H7 (cell line): ENCODE measurements at places on chromosomes 13 and 19. TPM values are rescaled to one million over a fixed set of nuclear protein-coding genes. Genes with fewer than 3 reads are reported as not detected.

DNA sequence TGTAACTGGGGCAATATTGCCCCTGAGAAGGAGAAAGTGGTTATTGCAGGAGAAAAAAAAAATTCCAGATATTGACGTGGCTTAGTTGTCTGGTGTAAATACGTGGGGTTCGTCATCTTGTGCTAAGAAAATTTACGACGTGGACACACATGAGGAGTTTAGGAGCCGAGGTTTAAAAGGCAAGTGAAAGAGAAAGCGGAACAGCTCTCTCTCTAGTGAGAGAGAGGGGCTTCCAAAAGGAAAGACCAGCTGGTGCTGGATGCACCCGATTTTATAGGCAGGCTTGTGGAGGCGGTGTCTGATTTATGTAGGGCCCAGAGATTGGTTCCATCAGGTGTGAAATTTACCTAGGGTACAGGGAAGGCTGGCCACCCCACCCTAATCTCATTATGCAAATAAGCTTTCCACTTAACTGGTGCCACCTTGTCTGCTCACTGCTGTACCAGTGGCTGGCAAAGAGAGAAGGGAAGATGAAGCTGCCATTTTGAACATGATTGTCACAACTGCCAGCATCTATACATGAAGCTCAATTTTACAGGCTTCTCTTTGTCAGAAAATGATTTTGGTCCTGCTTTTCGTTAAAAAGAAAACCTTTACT is 845.1 kb downstream of the DACH1 start:
- no peak for DNase-seq

DNA sequence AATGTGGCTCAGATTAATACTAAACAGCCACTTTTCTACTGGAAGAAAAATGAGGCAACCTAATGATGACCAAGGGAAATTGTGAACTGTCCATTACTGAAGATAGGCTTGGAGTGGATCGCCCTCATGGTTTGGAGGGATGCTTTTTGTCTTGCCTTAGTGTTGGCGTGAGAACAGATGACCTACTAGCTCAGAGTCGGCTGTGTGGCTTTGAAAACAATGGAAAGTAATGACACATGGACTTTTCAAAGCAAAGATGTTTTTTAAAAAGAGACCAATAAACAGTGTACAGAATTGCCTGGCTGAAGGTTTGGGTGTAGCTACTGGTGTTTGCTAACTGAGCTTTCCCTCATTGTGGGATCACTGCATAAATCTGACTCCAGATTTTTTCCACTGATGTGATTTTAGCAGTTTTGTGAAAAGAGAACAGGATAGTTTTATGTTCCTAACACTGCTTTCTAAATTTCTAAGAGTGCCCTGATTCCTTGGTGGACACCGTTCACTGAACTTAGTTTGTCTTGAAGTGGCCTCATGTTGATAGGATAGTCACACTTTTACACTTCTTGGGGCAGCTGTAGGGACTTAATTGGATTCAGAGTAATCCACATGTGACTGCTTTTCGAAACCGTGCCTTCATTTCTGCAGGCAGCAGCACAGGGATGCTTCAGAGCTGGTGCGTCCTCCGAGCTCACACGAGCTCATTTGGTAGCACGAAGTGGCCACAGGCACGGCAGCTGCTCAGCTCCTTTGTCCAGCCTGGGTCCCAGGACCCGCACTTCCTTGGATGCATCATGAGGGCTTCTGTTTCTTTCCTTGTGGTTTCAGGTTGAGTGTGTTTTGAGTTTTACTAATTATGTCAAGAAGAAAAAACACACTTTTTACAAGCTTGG is 4.3 kb downstream of the CEBPG start:
- DNase-seq: no peak

- peak; percentile 2 for DNase-seq
Measured at GRCh38 chr13:61255040-61255796, 160.4 kb downstream of the PCDH20 start.

GRCh38 chr19:39046037-39046821 is 13.9 kb upstream of the FBXO27 start:
- DNase-seq: no peak

GRCh38 chr13:37456506-37456905 is 142.1 kb downstream of the POSTN start:
- DNase-seq: no peak

DNA sequence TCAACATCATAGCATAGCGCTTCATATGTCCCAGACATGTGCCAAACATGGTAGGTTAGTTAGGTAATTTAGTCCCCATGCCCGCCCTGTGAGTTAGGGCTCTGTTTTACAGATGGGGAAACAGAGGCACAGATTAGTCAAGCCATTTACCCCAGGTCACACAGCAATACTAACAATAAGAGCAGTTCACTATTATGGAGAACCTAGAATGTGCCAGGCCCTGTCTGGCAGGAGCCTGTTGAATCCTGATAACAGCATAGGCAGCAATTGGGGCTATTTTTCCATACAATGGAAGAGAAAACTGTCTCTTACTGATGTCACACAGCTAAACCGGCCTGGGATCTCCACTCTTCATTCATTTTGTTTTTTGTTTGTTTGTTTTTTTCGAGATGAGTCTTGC is 6.5 kb upstream of the PPP1R37 start:
- no peak for DNase-seq

DNA sequence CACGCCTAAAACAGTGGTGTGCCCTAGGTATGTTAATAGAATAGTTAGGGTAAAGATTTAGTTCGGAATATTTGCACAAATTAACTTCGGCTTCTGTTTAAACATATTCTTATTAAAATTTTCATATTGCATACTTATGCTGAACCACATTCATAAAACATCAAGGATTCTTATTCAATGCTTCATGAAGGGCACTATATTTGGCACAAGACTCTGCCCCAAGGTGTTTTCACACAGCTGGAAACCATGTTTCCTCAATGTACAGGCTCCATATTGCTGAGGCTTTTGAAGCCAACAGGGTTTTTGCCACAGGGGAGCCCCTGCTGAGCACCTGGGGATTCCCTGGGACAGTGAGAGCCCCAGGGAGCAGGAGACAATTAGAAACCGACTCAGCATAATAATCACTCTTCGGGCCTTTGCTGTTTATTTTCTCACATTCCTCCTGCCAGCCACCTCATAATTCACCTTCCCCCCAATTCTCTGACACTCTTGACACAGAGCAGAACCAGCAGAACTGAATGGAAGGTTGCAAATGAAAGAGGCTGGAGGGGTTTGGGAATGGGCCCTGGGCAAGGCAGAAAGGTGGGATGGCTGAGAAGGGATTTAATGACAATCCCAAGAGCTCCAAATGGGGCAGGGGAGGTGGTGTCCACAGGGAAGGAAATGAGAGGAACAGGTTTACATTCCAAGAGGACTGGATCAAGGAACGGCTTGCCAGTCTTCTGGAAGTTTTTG is 72.3 kb upstream of the POMP start:
- peak; percentile 49 for DNase-seq

DNA sequence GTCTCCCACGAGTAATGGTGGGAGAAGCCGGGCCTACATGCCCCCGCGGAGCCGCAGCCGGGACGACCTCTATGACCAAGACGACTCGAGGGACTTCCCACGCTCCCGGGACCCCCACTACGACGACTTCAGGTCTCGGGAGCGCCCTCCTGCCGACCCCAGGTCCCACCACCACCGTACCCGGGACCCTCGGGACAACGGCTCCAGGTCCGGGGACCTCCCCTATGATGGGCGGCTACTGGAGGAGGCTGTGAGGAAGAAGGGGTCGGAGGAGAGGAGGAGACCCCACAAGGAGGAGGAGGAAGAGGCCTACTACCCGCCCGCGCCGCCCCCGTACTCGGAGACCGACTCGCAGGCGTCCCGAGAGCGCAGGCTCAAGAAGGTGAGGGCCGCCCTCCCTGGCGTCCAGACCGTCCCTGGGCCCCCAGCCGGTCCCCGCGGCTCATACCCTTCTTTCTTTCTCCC is 1.4 kb upstream of the USF2 start:
- peak; percentile 81 for DNase-seq

DNA sequence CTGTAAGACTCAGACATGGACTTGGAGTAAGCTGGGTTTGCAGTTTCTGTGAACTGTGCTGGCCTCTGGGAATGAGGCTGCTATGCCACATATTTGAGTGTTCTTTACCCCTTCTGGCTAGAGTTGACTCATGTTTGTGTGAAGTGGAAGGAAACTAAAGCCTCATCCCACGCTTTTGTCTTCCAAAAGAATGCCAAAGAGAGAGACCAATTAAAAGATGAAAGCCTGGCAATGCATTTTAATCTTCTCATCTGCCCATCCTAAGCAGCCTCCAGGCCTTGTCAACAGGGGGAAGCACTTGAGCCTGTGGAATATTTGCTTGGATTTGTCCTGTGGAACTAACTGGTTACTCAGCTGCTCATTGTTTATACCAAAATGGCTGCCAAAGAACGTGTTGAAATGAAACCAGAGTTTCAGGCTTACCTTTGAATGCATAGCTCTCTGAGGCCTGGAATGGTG is 49.1 kb downstream of the LMO7 start:
- DNase-seq: no peak

DNA sequence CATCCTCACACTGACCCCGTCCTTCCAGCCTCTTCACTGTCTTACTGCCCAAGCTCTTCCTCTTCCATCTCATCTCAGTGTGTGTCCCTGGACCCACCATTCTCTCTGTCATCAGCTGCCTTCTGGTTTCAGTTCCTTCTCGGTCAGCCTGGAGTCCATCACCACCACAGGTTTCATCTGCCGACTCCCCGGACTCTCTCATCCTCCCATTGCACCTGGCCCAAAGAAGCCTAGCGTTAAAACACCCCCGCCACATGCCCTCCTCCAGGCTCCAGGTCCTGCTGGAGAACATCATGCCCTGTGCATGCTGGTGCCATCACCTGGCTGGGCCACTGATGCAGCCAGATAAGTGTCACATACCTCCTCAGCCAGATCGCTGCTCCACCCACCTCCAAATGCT is 122.1 kb upstream of the GPR12 start:
- no peak for DNase-seq

GRCh38 chr19:3612330-3612729 is 5.7 kb upstream of the TBXA2R start:
- DNase-seq: no peak

DNA sequence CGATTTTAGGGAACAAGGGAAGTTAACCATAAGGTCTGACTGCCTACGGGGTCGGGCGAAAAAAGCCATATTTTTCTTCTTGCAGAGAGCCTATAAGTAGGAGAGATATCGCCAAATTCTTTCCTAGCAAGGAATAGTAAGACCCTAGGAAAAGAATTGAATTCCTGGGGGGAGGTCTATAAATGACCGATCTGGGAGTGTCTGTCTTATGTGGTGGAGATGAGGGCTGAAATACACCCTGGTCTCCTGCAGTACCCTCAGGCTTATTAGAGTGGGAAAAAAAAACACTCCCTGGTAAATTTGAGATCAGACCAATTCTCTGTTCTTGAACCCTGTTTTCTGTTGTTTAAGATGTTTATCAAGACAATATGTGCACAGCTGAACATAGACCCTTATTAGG is 447.5 kb upstream of the ATXN8OS start:
- no peak for DNase-seq

GRCh38 chr19:49790866-49791265 is 22.2 kb downstream of the FUZ start:
- DNase-seq: no peak

GRCh38 chr13:43307221-43307920 is 284.0 kb downstream of the DNAJC15 start:
- no peak for DNase-seq

- no peak for DNase-seq
Measured at GRCh38 chr13:71773531-71773930, 93.5 kb downstream of the DACH1 start.

- DNase-seq: no peak
Measured at GRCh38 chr13:48214519-48215121, 18.4 kb upstream of the ITM2B start.

GRCh38 chr19:16678498-16678897 is 17.6 kb downstream of the TMEM38A start:
- DNase-seq: no peak

GRCh38 chr13:40101708-40102359 is 446.4 kb downstream of the COG6 start:
- DNase-seq: no peak

DNA sequence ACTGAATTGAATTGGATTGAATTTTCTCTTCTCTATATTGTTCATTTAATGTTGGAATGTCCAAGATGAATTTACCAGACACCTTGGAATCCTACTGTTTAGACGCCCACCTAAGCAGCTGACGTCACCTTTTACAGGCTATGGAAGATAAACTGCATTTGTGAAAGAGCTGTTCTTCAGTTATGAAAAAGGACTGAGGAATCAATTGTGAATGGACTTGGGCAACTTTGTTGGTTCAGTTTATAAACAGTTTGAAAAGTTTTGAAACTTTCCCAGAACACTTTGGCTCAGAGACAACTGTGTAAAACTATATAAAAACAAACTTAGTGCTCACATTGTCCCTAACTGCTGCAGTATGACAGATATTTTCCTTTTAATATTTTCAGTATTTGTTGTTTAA is 590.8 kb upstream of the SPRY2 start:
- DNase-seq: no peak

DNA sequence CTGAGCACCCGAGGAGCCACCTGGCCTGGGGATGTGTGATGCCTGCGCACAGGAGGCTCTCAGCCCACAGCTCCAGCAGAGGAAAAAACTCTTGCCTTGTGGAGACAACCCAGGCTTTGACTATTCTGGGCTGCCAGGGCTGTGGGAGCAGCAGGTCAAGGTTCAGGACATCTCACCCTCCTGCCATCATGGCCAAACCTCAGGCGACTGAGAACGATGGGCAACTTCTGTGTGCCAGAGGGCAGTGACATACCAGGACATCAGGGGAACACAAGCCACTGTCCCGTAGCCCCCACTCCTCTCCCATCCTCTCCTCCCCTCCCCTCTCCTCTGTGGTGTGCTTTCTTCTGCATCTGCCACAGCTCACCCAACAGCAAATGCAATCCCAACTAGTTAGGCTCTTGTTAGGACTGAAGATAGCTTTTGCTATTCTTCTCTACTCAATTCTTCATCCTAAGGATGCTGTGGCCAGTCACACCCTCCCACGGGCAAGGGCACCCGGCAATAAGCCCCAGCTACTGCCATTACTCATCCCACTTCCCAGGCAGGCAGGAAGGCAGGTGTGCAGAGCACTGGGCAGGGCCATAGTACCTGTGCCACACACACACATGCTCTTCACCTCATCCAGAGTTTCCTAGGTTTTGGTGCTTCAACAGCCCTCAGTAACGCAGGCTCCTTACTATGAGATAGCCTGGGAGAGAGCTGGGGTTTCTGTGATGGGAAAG is 16.8 kb downstream of the ELL start:
- DNase-seq: no peak

DNA sequence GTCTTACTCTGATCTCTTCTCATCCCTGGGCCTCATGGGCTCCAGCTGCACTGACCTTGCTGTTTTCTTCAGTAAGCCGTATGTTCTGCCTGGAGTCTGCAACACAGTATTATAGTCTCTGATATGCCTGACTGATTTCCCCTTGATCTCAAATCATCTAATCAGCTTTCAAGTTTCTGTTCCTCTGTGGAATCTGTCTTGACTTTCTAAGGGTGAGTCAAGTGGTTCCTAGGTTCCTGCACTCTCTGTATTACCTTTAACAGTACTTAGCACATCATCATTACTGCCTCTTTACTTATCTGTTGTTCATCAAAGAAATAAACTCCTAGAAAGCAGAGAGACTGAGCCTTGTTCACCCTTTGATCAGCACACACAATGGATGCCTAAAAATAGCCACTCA is 350.7 kb downstream of the LMO7 start:
- no peak for DNase-seq

- DNase-seq: no peak
Measured at GRCh38 chr19:35307931-35308330, 16.0 kb downstream of the MAG start.

ERICH6B gene
- not detected in 2 replicates for total RNA-seq

CYSLTR2 gene
- not detected in 2 replicates for total RNA-seq

DUS3L gene
- total RNA-seq: 50.8 and 52.4 TPM in 2 replicates

ATP4B gene
- 0.48 TPM in 1 of 2 replicates, not detected in the other for total RNA-seq

MYADM gene
- total RNA-seq: 37.5 and 44.9 TPM in 2 replicates

TEX26 gene
- not detected in 2 replicates for total RNA-seq
